HAP-1 (cell line): ENCODE measurements at places on chromosomes 7 and 10.

DNA sequence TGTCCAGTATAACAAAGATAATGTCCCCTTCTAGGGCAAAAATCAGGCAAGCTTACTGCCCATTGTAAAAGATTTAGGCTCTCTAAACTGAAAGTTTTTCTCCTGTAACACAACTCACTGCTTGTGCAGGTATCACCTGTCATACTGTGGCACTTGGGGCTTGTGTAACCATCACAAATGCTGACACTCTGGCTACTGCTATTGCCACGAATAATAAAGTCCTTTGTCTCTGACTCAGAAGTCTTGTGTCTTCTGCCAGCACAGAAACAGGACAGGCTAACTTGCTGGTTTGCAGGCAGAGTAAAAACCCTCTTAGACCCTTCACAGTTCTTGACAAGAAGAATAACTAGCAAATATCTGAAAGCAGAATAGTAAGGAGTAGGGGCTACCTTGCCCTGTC lies 273.9 kb downstream of the RPS24 start:
- no peak for DNase-seq

DNA sequence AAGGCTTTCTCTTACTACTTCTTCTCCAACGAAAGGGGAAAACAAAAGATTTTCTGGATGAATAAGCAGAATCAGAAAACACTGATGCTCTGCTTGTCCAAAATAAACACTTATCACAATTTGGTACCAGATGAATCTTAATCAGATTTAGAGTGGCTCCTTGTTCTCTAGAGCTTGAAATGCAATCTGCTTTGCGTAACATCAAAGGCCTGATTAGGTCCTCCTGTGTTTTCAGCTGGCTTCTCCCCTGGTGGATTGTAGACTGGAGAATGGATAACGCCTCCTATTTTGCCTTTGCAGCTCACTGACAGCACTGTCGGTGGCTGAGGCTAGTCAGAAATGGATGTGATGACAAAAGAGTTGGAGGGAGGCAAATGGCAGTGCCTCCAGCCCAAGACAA lies 91.2 kb downstream of the FAM13C start:
- DNase-seq, result no peak

GRCh38 chr10:102229810-102230263 lies 3.7 kb downstream of the ELOVL3 start:
- peak; percentile 92 for DNase-seq

DNA sequence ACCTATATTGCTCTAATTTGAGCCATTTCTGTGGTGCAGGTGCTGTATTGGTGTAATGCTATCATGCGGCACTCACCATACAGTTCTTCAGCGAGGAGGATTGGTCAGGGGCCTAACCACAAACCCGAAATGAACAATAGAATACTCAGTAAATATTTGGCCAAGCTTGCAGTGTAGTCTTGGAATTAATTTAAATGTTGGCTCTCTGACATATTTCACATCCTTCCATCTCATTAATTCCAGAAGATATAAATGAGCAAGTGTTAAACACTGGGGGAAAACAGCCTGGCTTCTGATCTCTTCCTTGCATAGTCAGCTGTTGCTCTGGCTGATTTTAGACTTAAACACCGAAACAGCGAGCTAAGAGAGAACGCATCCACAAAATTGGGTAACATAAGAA lies 663.1 kb upstream of the GHITM start:
- no peak for DNase-seq

DNA sequence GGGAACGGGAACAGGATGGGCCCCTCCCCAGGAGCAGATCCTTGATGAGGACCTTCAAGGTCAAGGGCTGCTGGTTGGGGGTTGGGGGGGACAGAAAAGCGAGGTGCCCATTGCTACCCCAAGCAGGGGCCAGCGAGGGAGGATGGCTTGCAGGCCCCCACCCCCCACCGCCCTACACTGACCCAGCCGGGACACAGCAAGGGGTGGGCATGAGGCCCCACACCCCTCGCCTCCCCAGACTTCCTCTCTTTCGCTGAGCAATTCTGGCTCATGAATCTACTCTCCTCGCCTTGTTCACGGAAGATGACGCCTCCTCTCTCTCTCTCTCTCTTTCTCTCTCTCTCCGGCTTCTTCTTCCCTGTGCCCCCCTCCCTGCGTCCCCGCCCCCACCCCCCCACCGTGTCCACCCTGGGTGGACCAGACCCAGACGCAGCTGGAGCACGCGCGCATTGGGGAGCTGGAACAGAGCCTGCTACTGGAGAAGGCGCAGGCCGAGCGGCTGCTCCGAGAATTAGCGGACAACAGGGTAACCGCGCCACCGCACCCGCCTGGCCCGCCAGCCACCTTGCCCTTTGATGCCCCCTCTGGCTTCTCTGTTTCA lies 81.1 kb upstream of the GTF2IRD1 start:
- DNase-seq, result no peak
